Effector memory CD4-positive, alpha-beta T cell (primary cell): ENCODE measurements at places on chromosomes 4 and X.
A peak's percentile ranks its signal among the peaks of the same experiment; 100 is the strongest.

- DNase-seq: no peak
These were observed 10.5 kb upstream of the EIF4E start for GRCh38 chr4:98939438-98939837.

DNA sequence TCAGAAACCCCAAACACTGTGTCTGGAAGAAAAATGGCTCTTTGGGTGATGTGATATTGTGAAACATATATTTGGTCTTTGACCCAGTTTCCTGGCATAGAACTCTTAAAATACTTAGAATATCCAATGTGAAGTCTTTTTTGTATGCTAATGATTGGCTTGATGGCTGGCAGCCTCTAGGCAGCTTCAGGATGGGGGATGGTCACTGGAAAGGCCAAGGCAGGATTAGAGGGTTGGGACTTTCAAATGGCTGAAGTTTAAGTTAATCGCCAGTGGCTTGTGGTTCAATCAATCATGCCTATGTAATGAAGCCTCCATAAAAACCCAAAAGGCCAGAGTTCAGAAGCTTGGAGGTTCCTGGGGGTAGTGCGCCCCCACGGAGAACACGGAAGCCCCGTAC is 33.5 kb upstream of the ESX1 start:
- no peak for DNase-seq

GRCh38 chrX:29431895-29432294 is 783.5 kb upstream of the MAGEB2 start:
- DNase-seq: no peak

DNA sequence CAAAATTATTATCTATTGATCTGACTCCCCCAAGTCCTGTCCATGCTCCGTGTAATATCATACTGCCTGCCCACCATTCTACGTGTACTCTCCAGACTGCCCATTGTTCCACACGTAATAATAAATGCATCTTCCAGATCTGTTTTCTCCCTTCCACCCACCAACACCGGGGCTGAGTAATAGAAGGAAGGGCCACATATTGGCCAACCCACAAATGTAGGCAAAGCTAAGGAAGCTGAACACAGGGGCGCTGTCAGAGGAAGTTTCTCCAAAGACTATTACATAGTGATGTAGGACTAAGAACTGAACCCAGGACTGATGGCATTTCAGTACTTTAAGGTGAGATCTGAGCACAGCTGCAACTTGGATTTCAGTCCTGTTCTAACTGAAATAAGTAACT is 135.8 kb upstream of the GUCY1A1 start:
- no peak for DNase-seq

GRCh38 chr4:11313157-11313943 is 115.3 kb downstream of the HS3ST1 start:
- no peak for DNase-seq

DNA sequence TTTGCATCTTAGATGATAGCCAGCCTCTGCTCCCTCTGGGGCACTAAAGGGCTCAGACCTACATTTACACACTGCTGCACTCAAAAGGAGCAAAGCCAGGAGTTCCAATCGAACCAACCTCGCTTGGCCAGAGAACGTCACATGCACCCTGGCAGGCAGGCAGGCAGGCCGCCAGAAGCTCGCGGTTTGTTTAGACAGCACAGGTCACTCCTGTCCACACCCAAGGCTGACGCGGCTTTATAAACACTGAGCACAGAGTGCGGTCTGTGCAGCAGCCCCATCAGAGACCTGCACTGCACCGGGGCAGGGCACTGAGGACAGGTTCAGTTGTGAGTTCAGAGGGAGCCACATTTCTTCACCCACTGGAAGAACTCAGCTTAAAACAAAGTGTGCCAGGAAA is 143.9 kb downstream of the BCOR start:
- DNase-seq: no peak

- no peak for DNase-seq
These were observed 112.8 kb downstream of the KDR start for GRCh38 chr4:55012363-55013230.

GRCh38 chr4:139977838-139978609 is 176.0 kb downstream of the MAML3 start:
- DNase-seq: no peak

DNA sequence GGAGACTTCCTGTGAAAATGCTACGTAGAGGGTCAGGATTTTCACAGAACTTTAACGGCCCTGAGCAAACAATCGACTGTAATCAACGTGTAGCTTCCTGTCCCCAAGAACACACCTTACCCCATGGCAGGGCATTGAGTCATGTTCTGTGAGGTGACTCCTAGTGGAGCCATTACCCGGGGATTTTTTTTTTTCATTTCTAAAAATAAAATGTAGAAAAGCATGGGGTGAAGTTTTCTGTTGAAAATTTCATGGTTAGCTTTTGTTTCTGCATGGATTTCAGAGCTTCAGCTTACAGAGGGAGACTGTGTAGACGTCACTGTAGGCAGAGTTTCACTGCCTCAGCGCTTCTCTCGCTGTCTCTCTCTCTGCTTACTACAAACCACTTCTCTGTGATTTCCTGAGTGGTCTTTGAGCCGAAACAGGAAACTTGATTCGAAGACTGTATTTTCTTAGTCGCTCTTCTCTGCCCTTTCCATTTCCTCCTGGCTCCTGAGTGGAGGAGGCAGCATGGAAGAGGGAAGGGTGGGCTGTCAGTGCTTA is 111.7 kb downstream of the NFKB1 start:
- peak; percentile 30 for DNase-seq

GRCh38 chr4:128471576-128471975 is 184.0 kb upstream of the PGRMC2 start:
- no peak for DNase-seq

- no peak for DNase-seq
These were observed 178.1 kb upstream of the LEF1 start for GRCh38 chr4:108346818-108347210.

DNA sequence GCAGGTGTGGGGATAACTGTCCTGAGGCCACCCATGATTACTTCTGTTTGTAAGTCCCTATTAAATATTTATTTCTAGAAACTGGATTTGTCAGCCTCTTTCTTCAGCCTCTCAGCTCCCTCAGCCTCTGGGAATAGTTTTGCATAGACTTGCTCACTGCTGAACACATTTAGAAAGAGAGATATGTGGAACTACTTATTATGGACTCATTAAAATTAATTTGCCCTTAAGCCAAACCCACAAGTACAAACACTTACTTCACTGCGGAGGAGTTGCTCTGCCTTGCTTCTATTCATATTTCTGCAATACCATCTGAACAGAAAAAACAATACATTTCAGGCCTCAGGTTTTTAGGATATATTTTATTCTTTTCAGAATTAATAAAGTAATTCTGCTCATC is 22.4 kb upstream of the TXK start:
- no peak for DNase-seq

GRCh38 chrX:19958552-19959486 is 32.0 kb downstream of the BCLAF3 start:
- no peak for DNase-seq

- DNase-seq: no peak
These were observed 25.9 kb downstream of the COL25A1 start for GRCh38 chr4:109276482-109277095.

GRCh38 chr4:119315036-119315435 is 6.9 kb downstream of the FABP2 start:
- DNase-seq: no peak

DNA sequence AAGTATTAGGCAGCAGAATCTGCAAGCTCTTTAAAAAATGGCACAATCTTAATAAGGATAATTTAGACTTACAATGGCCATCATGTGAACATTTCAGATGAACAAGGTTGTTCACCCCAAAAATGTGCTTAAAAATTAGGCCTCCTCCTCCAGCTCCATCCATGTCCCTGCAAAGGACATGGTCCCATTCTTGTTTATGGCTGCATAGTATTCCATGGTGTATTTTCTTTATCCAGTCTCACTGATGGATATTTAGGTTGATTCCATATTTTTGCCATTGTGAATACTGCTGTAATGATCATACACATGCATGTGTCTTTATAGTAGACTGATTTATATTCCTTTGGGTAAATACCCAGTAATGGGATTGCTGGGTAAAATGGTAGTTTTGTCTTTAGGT is 29.1 kb upstream of the MAGEA8 start:
- no peak for DNase-seq

- no peak for DNase-seq
These were observed 32.0 kb downstream of the HAND2 start for GRCh38 chr4:173498023-173498422.

DNA sequence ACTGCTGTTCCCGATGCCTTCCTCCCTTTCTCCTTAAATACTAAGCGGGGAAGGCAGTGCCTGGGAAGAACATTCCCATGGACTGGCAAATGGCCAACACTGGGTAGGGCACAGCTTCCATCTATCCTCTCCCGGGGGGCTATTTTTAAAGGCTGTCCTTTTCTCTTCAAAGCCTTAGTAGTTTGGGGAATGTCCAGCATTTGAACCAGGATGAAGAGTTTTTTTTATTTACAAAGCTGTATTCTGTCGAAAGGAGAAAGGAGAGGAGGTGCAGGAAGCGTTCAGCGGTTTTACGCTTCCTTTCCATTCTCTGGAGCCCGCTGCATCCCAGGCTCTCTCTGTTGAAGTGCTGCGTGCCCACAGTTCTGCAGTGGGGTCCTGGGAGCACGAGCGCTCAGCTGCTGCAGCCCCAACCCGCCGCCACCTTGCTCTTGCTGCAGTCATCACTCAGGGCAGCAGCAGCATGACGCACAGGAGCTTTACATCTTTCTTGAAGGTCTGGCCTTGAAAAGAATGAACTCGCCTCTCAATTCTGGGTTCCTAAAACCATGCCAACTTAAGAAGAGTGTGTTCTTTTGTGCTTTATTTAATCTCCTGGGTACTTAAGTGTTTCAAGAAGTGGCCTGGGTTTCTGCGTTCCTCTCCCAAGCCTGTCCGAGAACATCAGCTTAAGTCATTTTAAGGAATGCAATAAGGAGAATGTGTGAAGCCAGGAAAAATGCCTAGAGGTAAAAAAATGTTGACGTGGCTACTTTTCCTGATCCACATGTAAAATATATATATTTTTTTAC is 427.2 kb downstream of the MAPK10 start:
- no peak for DNase-seq

DNA sequence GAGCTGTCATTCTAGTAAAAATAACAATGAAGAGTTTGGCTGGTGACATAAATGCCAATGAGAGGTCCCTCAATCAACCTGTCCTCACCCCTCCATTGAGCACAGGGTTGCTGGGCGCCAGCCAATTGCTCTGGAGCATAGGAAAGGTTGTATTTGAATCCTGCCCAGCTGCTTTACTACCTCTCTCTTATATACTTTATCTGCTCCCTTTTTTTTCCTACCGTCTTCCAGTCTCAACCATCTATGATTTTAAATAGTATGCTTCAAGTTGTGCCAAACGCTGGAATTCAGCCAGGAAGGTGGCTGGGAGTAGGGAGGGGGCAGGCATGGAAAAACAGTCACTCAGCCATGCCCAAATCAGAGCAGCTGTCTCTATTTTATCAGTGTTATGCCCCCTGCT is 153.8 kb downstream of the NR3C2 start:
- no peak for DNase-seq

GRCh38 chr4:88382621-88383020 is 4.0 kb downstream of the HERC6 start:
- DNase-seq: peak; percentile 39

GRCh38 chrX:154541896-154542722 is 4.5 kb downstream of the G6PD start:
- DNase-seq: no peak

DNA sequence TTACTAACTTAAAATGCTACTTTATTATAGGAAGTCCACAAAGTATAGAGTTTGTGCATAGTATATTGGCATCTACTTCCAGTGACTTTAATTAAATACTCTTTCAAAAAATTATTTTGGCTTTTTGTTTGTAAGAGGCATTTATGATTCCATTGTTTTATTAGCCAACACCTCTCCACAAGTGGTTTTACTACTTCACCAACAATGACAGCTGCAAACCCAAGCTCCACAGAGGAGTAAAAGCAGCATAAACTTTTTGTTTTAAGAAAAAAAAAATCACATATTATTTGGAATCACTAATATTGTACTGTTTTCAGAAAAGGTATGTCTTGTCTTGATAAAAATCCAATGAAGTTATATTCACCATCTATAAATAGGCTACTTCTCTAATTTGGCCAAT is 88.5 kb downstream of the FIP1L1 start:
- no peak for DNase-seq

- no peak for DNase-seq
These were observed 216.8 kb downstream of the GRID2 start for GRCh38 chr4:92520563-92520962.

- peak; percentile 12 for DNase-seq
These were observed 413 bp downstream of the PDK3 start for GRCh38 chrX:24465532-24465865.

DNA sequence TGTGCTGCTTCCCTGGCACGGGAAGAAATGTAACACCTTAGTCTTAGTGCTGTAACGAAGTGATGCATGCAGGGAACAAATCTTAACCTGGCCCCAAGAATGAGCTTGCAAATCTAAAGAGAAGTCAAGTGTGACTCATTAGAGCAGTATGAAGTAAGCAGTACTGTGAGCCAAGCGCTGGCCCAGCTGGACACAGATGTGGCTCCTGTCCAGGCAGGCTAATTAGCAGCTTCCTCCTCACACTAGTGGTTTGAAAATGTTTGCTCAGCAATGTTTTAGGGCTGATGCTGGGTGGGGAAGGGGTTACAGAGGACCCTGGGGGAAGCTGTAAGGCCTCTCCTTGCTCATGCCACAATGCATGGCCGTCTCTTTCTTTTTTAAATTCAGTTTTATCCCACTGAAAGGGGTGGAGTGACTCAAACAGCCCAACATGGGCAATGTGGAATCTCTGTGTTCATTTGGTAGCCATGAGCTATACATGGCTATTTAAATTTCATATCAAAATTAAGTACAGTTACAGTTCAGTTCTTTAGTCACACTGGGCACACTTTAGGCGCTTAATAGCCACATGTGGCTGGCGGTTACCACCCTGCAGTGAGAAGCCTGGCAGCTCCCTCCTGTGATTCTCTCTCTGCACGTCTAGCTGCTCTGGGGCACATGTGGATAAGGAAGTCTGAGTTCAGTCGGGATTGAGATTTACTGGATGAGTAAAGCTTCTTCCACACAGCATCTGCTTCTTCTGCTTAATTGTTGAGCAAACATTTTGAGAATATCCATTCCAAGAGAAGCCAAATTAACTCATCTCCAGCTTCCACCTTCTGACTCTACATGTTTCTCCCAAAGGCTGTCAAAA is 48.8 kb downstream of the MAP7D2 start:
- no peak for DNase-seq

DNA sequence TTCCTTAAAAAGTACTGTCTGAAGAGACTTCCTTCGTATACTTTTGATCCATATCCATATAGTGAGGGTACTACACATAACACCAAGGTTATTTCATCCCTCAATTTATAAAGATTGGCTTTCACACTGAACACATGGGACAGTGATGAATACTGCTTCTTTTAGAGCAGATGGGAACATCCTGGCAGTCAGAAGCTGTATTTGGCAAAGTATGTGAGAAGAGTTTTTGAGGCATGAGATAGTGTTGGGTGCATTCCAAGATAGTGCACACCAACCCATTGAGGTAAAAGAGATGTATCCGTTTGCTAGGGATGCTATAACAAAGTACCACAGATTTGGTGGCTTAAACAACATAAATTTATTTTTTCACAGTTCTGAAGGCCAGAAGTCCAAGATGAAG is 141.1 kb downstream of the MOSPD2 start:
- no peak for DNase-seq

GRCh38 chr4:10031668-10032590 is 10.6 kb upstream of the SLC2A9 start:
- DNase-seq: no peak

GRCh38 chr4:88286897-88287296 is 2.5 kb upstream of the PPM1K start:
- DNase-seq: no peak
